ENCODE measurements at places on chromosomes 11 and 22.

DNA sequence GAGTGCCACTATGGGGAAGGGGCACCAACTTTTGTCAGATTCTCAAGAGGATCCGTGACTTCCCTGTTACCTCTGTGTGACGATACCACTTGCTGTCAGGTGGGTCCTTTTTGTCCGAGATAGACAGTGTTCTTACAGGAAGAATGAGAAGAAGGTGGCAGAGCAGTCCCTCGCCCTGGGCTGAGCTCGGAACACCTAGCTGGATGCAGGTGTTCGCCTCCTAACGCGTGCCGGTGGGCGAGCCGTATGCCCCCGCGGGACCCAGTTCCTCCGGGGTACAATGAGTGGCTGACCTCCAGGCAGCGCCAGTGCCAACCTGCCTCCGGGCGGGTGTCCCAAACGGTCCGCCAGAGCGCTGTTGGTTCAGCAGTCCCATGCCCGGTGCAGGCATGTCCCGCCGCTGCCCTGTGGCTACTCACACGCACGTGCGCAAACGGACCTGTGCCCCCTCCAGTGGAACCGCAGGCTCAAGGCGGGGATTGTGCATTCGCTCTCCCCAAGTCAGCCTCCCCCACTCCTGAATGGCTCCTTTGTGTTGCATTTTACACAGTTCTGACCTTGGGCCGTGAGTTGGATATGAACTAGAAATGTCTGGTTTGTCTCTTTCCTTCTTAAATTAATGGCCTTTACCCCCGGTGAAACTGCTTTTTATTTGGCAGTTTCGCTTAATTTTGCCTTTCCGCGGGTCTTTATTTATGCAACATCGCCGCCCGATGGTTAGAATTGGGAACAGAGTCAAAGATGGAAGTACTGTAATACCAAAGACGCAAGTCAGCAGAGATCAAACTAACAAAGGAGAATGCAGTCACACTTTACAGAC is 1.1 kb upstream of the ABTB2 start:
- peak; percentile 92 for DNase-seq

GRCh38 chr11:45031912-45032519 is 81.3 kb upstream of the TP53I11 start:
- no peak for DNase-seq

DNA sequence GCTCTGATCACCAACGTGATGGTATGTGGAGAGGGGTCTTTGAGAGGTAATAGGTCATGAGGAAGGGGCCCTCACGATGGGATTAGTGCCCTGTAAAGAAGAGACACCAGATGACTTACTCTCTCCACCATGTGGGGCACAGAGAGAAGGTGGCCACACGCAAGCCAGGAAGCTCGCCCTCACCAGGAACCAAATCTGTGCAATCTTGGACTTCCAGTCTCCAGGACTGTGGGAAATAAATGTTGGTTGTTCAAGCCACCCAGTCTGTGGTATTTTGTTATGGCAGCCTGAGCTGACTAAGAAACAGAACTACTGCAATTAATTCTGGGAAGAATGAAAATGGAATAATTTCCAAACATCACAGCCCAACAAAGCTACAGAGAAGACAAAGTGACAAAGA is 117.5 kb downstream of the SNX19 start:
- no peak for DNase-seq

GRCh38 chr11:102007567-102008437 is 39.4 kb upstream of the CFAP300 start:
- no peak for DNase-seq

DNA sequence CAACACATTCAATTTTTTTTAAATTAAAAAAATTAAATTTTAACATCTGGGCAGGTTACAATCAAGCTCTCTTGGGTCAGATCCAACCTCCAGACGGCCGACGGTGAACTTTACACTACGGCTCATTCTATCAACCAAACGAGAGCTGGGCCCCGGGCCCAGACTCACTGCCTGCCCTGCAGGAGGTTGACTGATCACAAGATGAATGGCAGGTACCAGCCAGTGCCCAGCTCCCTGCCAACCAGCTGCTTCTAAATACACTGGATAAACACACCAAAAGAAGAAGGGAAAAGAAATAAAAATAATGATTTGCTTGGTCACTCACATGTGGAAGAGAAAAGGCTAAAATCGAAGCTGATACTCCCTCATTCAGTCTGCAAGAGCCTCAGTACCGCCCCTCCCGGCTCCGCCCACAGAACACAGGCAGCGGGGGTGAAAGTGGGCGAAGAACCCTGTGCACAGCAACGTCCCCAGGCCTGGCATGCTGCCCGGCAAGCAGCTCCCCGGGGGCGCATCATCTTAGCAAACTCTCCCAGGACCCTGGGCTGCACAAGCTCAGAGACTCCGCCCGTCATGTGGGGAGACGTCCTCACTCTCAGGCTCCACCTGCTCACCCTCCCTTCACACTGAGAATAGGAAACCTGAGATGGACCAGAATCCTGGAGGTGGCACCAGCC is 303.4 kb downstream of the SHANK2 start:
- no peak for DNase-seq

DNA sequence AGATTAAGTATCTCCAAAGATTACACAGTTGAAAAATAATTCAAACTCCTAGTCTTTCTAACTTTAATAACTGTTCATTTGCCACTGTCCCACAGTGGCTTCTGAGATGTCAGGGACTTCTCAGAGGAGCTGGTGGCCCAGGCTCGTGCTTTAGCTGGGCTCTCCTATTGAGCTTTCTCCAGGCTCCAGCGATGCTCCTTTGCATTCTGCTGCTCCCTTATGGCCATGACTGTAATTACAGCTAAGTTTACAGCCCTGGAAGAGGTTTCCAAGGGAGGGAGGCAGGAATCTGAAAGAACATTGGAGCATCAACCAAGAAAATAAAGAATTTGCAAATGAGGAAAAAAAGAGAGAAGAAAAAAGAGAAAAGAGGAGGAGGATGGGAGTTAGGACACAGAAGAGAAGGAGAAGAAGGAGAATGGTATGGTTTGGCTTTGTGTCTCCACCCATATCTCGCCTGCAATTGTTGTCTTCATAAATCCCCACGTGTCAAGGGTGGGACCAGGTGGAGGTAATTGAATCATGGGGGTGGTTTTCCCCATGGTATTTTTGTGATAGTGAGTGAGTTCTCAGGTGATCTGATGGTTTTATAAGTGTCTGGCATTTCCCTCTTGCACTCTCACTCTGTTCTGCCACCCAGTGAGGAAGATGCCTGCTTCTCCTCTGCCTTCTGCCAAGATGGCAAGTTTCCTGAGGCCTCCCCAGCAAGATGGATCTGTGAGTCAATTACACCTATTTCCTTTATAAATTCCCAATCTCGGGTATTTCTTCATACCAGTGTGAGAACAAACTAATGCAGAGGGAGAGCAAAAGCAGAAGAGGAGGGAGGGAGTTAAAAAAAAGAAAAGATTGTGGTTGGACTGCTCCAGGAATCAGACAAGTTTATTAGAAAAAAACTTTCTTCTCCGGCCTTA is 857.0 kb downstream of the KCNA4 start:
- DNase-seq: peak; percentile 17

GRCh38 chr11:86442420-86442819 is 67.7 kb downstream of the CCDC81 start:
- no peak for DNase-seq

- DNase-seq: no peak
Observed at GRCh38 chr11:706439-706956, 467 bp downstream of the EPS8L2 start.

- DNase-seq: no peak
Observed at GRCh38 chr22:34379825-34380224, 459.5 kb upstream of the LARGE1 start.

DNA sequence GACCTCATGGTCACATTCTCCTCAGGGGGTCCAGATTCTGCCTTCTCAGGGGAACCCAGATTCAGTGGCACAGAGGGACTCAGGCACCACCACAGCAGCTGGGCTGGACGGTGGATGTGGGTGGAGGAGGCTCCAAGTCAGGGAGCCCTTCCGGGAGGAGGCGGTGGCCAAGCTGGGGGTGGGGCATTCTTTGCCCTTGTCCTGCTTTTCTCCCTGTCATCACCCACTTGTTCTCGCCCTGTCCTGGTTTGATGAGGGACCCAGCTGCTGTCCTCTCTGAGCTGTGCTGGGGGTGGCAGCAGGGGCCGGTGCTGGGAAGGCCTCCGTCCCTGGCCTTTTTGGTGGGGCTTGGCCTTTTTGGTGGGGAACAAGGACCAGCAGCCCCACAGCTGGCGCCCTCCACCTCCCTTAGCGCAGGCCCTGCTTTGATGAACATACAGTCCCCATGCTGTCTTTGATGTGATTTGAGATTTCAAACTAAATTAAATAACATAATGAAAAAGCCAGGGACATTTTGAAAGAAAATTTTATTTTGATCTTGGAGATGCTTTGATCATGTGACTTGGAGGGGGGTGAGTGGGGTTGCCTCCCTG is 1168.2 kb downstream of the BRD1 start:
- no peak for DNase-seq
